ENCODE measurements at places on chromosomes 4 and X.

DNA sequence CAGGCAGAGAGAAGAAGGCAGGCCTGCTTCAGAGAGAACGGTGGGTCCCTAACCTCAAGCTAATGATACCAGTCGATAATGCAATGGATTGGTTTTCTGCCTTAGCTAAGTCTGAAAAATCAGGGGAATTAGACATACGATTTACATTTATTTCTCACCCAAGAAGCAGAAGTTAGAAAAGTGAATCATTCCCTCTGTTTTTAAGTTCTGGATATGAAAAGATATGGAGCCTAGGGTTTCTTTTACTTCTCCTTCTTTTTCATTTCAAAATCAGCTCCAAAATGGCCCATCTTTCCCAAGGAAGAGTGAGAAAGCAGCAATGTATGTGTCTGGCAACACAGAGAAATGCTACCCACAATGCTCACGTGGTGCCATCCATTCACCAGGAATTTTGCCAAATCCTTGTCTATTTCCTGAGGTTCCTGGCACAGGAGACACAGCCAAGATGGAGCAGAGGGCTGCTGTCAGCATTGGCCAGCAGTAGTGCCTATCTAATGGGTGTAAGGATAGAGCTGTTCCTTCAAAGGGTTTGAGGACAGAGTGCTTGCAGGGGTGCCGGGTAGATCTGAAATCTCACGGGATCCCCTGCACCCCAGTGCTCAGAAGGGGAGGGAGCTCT is 231.5 kb downstream of the MAML3 start:
- DNase-seq, result no peak

- peak; percentile 18 for DNase-seq
Measured at GRCh38 chrX:16484338-16484737, 165.6 kb upstream of the S100G start.

DNA sequence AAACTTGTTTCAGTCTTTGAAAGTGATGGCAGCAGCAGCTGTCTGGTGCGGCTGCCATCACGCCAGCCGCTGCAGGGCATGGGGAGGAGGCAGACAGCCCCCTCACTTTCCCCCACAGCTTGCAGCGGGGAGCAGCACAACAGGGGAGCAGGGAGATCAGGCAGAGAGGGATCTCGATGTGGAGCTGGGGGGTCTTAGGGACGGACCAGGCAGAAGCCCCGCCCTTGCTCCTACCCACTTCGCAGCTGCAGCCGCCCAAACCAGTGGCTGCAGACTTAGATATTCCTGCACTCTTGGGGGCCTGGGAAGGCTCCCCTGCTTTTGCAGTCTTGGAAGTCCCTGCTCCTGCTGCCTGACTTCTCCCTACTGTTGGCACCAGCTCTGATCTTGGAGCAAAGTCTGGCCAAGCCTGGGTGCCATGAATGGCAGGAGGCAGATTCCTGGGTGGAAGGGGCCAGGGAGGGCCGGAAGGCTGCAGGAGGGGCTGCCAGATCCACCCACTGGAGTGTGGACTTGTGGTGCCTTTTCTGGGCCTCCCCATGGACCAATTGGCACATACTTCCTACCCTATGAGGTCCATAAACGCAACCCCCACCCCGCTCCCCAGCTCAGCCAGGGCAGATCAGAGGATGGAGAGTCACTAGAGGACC is 14.0 kb upstream of the MFAP3L start:
- no peak for DNase-seq

- no peak for DNase-seq
Measured at GRCh38 chr4:48720459-48720858, 59.6 kb downstream of the FRYL start.

DNA sequence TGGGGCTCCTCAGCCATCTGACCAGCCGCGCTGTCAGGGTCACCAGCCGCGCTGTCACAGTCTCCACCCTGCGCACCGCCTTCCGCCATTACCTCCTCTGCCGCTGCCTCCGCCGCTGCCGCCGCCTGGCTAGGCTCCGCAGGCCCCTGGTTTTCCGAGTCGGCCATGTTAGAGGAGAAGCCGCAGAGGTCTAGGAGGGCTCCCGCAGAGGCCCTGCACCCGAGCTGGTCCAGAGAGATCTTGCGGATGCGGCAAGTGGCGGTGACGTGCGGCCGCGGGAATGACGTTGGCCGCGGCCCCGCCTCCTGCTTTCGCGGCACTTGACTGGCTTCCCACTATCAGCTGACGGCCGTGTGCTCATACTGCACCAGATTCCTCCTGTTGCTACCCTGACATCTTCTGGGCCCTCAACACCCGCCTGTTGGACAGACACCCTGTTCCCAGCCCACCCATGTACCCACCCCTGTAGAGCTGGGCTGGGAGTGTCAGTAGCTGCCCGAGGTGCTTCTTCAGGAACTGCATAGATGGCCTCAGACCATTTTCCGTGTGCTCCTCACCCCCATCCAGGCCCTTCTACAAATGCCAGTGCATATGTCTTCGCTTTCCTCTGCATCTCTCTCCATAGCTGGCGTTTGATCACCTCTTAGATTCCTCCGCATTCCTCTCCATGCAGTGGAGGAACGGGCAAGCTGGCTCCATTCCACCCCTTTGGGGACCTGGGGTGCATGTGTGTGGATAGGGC is at the start of gene NAP1L5:
Gene NAP1L5, minus strand, starts transcription at position 242 of the 742 bp plus-strand sequence. Its CDS starts 75 bp downstream, at position 167.
- DNase-seq, result peak; percentile 66

GRCh38 chr4:179678093-179678814 is 2236.0 kb upstream of the AGA start:
- no peak for DNase-seq

All from activated CD8-positive, alpha-beta memory T cell treated with anti-CD3 and anti-CD28 coated beads, Interleukin-2, amount 50 U/mL, for 4 hours (primary cell).